ENCODE measurements at places on chromosomes 2 and 18.
A peak's percentile ranks its signal among the peaks of the same experiment; 100 is the strongest.

DNA sequence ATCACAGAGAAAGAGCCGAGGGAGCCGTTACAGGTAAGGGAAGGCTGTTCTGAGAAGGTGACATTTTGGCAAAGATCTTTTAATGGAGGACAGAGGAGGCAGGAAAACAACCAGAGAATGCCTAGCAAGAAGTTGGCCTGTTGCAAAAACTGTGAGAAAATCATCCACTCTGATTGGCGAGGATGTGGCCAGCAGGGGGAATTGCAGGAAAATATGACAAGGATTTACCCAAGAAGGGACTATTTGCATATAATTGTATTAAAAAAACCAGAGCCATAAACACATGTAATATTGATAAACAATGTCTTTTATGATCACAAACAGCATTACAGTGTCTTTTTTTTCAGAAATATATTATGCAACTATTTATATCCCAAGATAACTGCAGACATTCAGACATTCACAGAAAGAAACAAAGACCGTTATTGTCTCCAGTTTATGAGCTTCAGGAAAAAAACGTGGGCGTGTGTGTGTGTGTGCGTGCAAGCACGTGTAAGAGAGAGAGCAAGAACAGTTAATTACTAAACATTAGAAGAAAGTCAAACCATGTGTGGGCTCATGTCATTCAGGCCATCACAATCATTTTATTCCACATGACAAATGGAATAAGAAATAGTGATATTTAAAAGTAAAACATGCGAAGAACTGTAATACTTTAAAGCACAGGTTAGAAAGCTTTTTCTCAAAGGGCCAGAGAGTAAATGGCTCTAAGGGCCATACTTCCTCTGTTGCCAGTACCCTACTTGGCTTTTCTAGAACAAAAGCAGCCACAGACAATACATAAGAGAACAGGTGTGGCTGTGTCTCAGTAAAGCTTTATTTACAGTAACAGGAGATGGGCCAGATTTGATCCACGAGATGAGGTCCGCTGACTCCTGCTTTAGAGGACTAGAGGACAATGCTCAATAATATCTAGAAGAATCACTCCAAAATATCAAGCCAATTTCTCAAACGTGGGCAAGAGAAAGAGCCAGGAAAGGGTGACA is 324.1 kb downstream of the DLGAP1 start:
- no peak for DNase-seq

- no peak for DNase-seq
Observed at GRCh38 chr2:119123389-119123788, 35.2 kb downstream of the C1QL2 start.

DNA sequence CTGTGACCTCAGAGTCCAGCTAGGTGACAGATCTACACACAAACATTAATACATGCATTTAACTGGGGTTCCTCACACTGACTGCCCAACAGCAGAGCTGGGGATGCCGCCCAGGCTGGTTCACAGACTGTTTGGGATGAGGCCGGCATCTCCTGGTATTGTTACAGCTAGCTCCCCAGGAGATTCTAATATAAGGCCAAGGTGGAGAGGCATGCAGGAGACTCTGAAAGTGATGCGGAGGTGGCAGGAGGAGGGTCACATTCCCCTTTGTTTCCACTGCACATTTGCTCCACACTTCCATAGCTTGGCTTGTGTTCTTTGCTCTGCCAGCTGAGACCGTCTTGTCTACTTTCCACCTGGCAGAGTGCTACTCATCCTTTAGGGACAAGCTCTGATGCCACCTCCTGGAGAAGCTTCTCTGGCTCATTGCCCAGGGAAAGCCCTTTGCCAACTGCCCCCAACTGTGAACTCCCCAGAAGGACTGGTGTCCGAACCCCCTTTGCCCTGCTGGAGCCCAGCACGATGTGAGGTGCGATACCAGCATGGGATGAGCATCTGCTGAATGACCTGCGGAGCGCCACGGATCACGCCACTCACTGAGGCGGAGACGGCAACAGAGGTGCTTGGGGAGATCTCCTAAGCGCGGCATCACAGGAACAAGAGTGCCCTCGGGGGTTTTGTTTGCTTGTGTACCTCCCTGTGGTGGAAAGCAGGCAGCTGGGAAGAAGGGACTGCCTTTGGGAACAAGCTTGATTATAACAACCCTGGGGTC is 88.8 kb downstream of the UXS1 start:
- no peak for DNase-seq

GRCh38 chr2:20994130-20994529 is 49.7 kb downstream of the APOB start:
- DNase-seq: no peak

DNA sequence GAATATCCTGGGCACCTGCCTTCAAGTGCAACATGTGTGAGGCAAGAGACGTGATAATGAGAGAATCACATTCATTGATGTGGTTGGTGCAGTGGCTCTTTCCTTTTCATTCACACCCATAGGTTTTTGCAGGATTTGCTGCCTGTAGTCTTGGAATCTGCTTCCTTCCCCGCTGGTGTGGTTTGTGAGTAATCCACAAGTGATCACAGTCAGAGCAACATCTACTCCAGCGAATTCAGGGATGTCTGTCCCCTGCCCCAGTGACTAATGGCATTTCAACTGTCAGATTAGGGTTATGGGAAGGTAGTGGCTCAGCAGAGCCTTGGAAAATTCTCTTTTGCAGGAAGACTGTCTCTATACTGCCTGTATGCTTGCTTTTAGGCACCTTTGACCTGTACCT is 225.5 kb upstream of the RBMS1 start:
- no peak for DNase-seq

- DNase-seq: no peak
Observed at GRCh38 chr2:107361751-107362381, 464.8 kb upstream of the RGPD4 start.

DNA sequence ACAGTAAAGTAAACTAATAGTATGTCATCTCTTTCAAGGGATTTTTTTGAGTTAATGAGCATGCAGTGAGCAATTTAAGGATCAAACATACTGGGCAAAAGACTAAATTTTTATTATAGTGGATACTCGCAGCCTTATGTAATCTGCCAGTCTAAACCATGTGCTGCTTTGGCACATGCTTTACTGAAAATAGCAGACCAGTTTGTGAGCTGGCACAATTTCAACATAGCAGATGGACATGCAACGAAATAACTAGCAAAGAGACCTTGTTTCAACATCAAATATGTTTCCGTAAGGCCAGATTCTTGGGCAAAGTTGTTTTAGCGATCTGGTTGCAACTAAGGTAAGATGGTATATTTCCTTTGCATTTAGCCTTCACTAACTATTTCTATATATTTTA is 807.3 kb downstream of the NR4A2 start:
- DNase-seq: no peak

- DNase-seq: no peak
Observed at GRCh38 chr2:44555700-44556099, 194.0 kb downstream of the CAMKMT start.

DNA sequence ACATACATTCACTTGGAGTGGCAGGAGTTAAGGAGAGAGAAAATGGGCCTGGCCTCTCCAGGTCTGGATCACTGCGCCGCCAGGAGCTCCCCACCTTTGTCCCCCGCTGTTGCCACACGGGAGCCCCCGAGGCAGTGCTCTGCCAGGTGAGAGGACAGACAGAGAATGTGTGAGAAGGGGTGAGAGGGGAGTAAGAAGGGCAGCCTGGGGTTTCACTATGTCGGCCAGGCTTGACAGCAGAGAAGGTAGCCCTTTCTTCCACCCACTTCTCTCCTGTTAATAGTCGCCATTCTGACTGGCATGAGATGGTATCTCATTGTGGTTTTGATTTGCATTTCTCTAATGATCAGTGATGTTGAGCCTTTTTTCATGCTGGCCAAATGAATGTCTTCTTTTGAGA is 26.2 kb upstream of the ARHGEF4 start:
- no peak for DNase-seq

GRCh38 chr2:43566461-43566729 is 29.4 kb downstream of the THADA start:
- no peak for DNase-seq

GRCh38 chr18:62611453-62612288 is 88.8 kb downstream of the ZCCHC2 start:
- no peak for DNase-seq

DNA sequence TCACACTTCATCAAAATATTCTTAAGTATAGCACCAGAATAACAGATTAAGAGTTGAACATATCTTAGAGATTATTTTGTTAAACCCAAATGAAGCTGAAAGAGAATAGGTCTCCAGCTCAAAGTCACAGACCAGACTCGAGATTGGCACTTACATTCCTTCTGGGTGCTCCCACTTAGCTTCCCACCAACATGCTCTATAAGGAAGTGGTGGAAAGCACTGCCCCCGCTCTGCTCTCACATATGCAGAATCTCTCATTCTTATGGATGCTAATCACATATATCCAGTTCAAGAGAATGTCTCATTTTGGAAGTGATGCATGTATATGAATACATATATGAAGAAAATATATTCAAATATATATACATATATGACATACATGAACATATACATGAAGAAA is 71.5 kb upstream of the CD226 start:
- DNase-seq: no peak

DNA sequence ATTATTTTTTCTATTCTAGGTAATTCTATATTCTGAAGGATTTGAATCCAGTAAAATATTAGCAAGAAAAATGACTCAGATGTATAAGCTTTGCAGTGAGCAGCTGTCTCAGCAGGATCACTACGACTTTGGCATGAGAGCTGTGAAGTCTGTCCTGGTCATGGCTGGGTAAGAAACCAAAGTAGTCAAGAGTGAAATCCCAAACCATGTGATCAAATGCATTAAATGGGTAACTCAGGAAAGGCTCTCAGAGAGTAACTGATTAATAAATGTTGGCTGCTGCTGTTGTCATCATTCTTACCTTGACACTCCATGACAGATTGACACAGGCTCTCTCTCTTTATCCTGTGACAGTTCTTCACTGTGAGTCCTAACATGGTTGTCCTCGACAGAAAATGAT is 124.1 kb downstream of the DNAH6 start:
- DNase-seq: no peak

GRCh38 chr2:238167761-238168160 is 9.0 kb downstream of the ERFE start:
- no peak for DNase-seq

- DNase-seq: no peak
Observed at GRCh38 chr2:134539981-134540380, 178.8 kb downstream of the TMEM163 start.

GRCh38 chr2:239171643-239172042 is 229.2 kb downstream of the HDAC4 start:
- no peak for DNase-seq

DNA sequence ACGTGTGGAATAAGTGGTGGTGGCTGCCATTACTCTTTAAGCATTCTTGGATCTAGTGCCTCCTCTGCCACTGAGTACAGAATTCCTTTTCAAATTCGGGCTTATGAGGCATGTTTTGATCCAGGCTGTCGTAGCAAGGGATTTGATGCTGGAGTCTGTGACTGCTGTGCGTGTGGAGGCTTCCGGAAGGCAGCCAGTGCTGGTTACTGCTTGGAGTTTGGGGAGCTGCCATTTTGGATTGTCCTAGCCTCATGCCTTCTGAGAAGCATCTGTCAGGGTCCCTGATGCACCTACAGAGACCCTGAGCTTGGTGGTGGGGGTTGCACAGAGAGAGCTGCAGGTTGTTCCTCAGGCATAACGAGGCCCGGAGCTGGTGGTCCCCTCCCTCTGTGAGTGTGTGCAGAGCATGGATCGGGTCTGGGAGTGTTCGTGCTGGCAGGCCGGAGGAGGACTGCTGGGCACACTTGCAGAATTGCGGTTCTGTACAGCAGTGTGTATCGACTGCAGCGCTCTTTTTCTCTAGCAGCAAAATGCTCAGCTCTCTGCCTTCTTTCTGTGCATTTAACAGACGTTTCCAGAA is 7.7 kb downstream of the HPCAL1 start:
- DNase-seq: no peak

DNA sequence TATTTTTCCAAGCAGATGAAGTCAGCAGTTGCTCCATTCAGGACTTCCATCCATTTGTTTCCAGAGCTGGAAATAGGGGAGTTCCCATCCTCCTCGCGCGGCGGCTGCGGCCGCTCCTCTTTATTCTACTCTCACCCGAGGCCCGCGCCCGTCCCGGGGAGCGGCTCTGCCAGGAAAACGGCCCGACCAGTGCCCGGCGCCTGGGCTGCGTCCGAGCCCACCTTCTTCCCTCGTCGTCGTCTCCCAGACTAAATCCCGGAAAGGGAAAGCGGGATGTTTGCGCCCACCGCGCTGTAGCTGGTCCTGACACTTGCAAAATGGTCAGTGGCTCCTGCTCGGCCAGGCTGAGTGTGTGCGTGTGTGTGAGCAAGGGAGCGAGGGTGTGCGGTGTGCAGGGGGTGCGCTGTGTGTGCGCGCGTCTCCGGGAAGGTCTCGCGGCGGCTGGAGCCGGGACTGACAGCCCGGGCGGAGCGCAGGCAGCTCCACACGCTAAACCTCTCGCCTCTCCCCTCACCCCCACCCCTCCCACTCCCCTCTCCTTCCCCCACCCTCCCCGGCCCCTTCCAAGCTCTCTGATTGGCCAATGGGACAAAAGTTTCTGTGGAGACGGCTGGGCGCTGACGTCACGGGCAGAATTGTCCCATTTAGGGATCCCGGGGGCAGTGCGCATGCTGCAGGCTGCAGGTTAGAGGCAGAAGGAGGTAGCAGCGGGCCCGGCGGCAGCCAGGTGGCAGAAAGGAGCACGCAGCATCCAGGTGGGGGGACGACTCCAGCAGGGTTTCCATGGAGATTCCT is at the start of gene NOL4:
TSS of gene NOL4 (minus strand) at position 491 of the 795 bp plus-strand sequence. CDS start 1,660 bp downstream, outside the sequence.
- DNase-seq: no peak

- no peak for DNase-seq
Observed at GRCh38 chr2:239308661-239309397, 92.0 kb downstream of the HDAC4 start.

DNA sequence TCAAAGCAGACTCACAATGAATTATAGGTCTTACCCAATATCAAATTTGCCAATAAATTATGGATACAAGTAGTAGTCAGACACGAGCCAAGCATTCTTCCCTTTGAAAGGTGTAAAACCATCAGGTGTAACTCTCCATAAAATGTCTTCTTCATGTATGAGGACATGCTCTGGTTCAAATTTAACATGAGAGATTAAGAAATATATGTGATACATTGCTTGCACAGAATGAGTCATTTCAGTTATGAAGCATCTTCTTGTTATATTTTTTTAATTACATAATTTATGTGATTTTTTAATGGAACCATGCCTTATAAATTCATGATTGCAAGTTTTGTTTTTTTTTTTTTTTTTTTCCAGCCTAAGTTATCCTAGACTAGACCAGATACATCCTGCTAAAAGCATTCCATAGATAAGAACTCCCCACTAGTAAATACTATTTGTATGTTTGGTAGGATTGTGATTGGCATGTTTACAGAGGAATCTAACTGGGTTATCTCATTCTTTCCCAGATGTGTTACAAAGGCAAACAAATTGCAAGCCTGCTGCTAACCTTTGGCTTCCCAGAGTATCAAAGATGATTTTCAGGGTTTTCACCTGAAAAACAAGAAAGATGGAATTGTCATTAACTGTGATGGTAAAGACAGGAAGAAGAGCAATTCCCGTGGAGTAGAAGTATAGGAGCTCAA is 621.9 kb downstream of the XIRP2 start:
- DNase-seq: no peak

DNA sequence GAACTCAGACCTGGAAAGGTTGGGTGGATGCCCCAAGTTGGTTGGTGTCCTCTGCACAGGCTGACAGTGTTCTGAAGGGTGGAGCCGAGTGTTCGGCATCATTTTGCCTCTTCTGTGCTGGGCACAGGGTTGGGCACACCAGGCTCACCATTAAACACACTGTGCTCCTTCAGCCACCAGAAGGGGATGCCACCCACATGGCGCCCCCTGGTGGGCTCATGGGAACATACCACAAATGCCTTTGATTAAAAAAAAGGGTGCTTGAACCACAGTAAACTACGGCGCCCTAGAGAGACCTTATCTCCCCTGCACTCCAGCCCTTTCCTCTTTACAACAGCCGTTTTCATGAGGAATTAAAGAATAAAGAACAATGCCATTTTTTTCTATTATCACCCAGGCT is 89.4 kb downstream of the CELF4 start:
- peak; percentile 22 for DNase-seq
